ENCODE measurements at places on chromosomes 4 and X.

DNA sequence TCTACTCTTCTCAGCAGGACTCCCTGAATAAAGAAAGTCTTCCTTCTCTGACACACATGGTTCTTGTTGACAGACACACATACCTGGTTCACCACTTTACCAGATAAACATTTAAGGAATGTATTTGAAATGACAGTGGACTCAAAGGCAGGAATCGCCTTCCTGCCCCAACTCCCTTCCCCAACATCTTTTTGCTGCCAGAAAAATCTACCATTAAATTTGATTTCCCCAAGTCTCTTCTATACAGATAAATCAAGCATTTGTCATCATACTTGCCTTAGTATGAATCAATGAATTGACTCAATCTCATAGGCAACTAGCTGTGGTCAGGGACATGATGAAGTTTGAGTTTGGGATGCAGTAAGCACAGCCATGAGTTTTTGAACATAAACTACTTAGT is 23.3 kb upstream of the ANXA5 start:
- no peak for DNase-seq

DNA sequence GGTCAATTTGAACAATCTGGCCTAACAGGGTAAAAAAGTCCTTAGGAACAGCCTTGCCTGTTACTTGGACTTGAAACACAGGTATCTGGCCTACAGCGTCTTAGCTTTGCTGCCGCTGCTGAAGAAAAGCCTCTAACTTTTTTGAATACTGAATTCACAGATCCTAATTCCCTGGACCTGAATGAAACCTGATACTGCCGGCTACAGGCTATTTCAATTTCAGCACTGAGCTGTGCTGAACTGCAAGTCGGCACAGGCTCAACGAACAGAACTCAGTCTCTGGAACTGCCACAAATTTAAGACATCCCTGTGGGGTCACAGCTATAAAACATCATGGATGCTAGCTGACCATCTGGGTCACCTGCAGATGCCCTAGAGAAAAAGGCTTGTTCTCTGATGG is 7.2 kb downstream of the NR0B1 start:
- no peak for DNase-seq

GRCh38 chrX:11881485-11882170 is 123.6 kb downstream of the MSL3 start:
- no peak for DNase-seq

GRCh38 chr4:81314196-81314896 is 99.3 kb upstream of the PRKG2 start:
- DNase-seq = no peak

- no peak for DNase-seq
Measured at GRCh38 chr4:1368421-1369090, 21.5 kb downstream of the UVSSA start.
